ENCODE measurements at places on chromosomes 1 and 21.

- no peak for DNase-seq
These were observed 2.3 kb downstream of the ADGRB2 start for GRCh38 chr1:31761883-31762282.

DNA sequence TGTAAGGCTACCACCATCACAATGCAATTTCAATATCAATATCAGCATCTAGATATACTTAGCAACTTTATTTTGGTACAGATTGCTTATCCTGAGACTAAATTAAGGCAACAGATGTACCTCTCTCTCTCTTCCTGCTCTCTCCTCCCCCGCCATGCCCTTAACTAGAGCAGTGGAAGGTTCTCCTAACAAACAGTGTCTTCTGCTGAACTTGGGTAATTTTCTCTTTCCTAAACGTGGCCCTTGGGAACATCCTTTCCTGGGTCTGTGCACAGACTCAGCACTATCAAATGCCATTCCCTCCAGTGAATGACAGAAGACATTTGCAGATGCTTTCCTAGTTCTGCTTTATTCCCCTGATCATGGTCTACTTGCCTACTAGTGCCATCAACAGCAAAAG is 85.6 kb upstream of the TTC39A start:
- DNase-seq: no peak

DNA sequence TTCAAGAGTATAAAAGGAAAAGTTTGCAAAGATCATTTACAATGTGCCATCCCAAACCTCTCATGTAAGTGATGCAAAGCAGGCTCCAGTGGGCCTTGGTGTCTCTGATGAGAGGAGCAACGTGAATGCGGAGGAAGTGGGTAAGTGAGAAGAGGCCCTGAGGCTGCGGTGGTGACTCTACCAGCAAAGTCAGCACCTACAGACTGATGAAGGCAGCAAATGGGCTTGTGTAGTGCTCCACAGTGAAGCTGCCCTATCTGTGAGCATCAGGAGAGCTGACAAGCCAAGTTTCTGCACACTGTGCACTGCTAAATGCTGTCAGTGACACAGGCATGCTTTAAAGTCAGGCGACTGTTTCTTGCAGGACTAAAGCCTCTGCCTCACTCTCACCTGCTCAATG is 15.6 kb upstream of the RAP1A start:
- peak; percentile 82 for DNase-seq

DNA sequence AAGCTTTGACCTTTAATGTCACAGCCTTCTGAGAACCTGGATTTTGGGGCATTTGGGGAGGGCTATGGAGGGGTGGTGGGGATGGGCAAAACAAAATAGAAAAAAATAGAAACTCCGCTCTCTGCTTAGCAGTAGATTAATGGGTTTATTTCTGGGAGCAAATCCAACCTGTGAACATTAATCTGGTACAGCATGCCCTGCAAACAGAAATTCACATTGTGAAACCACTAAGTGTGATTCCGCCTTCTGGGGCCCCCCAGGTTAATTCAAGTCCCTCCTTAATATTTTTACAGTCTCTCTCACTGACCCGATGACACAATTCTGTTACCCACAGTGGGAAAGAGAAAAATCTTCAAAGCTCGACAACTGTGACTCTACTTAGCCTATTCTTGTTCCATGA is 76.4 kb downstream of the TIAM1 start:
- no peak for DNase-seq

GRCh38 chr1:2241820-2242219 is 13.7 kb downstream of the SKI start:
- DNase-seq: no peak

DNA sequence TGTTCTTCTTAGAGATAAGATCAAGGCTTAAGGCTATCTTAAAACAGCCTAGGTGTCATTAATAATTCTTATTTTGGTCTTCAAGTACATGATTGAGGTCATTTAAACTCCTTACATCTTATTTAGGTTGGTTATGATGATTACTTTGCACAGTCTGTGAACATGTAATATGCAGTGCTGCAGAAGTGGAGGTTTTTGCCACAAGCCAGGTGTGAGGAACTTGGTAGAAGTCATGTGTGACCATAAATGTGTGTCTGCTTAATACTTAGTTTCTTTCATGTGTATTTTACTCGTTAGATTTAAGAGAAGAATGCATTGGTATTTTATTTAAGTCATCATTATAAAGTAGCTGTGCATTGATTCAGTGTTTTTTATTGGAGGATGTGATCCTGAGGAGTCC is 10.1 kb downstream of the ATG4C start:
- DNase-seq: no peak

DNA sequence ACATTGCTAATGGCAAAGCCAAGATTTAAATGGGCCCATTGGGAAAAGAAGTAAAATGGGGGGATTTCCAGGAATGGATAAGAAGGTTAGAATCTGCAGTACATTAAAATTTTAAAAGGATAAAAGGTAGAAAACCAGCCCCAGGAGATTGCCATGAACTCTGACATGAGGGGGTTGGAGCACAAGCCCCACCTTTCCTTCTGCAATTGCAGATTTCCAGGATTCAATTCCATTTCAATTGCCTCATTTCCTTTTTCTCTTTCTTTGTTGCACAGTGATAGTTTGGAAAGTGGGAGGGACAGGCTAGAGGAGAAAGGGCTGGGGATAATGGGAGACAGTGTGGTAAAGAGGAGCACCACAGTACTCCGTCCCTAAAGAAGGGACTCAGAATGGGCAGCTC is 238.5 kb upstream of the RAB4A start:
- no peak for DNase-seq

- no peak for DNase-seq
These were observed 7.2 kb downstream of the LGALS8 start for GRCh38 chr1:236530959-236531358.

DNA sequence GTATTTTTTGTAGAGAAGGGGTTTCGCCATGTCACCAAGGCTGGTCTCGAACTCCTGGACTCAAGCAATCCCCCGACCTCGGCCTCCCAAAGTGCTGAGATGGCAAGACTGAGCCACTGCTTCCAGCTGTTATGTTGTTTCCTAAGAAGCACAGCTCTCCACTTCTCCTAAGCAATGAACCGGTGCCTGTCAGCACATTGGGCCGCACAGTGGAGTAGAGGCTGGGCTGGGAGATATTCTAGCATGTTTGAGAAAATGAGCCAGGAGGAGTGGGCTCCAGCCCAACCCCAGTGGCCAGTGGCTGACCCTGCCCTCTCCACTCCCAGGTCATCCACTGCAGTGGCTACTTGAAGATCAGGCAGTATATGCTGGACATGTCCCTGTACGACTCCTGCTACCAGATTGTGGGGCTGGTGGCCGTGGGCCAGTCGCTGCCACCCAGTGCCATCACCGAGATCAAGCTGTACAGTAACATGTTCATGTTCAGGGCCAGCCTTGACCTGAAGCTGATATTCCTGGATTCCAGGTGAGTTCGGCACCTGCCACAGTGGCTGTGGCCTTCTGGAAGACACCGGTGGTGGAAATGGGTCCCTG is 27.0 kb downstream of the SIM2 start:
- DNase-seq: no peak

GRCh38 chr1:6570100-6570499 is 9.7 kb upstream of the ZBTB48 start:
- DNase-seq: no peak

- DNase-seq: no peak
These were observed 267.7 kb downstream of the AKT3 start for GRCh38 chr1:243582326-243582725.

DNA sequence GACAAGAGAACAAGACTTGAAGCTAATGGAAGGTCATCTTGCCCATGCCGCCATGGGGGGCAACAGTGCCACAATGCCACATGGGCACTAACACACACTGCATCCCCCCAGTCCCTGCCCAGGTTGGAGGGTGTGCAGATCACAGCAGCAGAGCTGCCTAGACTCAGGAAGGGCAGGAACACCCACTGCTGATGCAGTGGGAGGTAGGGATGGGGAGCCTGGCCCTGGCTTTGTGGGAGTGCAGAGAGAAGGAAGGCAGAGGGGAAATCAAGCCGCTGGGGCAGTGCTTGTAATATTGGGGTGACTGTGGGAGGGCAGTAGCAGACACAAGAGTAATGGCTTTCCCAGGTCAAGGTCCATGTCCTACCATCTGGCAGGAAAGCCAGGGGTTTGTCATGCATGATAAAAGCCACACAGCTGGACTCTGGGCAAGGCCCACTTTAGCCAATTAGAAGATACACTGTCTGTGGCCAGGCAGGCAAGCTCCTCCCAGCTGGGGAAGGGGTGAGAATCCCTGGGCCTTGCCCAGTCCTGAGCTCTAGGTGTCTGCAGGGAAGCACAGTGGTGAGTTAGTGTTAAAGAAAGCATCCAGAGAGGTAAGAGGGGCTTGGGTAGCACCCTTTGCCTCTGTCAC is 25.4 kb upstream of the MEF2D start:
- DNase-seq: no peak

- DNase-seq: peak; percentile 16
These were observed 28.5 kb downstream of the ETNK2 start for GRCh38 chr1:204123376-204123775.

DNA sequence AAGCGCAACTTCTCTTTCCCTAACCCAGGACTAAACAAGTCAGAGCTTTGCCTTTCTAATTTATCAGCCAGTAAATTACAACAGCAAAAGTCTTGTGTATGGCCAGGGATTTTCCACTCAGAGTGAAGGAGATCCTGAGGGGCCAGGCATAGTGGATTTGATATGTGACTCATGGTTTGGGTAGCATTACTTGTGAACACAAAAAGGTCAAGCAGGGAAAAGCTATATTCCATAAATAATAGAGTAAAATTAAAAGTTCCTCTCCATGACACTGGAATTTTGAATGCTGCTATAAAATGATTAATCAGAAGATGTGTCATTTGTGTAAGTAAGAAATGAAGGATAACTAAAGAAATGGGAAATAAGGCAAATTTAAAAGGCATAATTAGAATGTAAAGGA is 284.8 kb downstream of the HLX start:
- DNase-seq: no peak

DNA sequence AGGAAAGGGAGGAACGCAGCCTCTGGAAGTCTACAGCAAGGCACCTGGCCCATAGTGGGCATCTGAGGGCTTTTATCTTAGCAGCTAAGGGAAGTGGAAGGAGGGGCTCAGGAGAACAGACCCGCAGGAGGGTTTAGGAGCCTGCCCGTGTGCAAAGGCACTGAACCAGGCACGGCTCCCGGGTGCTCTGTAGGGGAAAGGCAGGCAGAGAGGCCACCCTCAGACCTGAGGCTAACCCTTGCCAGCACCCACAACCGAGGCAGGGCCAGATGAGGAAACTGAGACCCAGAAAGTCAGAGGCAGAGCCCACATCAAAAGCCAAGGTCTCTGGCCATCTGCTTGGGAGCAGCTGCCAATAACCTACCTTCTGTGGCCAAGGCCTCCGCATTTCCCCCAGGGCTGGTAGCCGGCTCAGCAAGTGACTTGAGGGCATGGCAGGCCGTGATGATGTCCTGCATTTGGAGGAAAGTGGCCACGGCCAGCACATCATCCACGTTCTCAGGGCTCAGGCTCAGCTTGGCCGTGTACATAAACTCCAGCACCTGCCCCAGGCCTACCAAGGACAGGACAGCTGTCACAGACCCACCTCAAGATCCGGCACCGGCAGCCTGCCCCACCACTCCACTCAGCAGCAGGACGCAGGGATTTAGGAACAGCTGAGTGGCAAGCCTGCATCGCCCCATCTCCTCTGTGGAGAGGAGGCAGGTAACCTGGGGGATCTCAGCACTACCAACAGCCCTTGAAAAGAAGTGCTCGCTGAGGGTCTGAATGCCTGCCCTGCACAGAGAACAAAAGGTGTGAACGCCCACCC is 29.1 kb downstream of the ZBTB17 start:
- DNase-seq: no peak

- DNase-seq: no peak
These were observed 92.9 kb downstream of the HS2ST1 start for GRCh38 chr1:87007323-87007722.

DNA sequence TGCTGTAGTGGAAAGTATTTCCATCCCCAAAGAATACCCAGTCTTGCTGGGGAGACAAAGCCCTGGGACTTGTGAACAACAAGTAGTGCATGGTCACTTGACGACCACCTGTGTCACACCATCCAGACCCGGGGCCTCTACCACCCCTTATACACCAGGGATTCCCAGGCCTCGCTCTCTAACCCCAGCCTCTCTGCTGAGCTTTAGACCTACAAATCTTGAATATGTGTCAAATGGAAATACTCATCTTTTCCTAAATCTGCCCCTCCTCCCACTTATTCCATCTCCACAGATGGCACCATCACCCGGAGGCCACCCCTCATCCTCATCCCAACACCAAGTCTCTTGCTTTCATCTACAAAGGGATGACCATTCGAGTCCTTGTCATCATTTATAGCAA is 875 bp upstream of the RNASEL start:
- no peak for DNase-seq

GRCh38 chr21:15291621-15292266 is 226.9 kb upstream of the NRIP1 start:
- no peak for DNase-seq

DNA sequence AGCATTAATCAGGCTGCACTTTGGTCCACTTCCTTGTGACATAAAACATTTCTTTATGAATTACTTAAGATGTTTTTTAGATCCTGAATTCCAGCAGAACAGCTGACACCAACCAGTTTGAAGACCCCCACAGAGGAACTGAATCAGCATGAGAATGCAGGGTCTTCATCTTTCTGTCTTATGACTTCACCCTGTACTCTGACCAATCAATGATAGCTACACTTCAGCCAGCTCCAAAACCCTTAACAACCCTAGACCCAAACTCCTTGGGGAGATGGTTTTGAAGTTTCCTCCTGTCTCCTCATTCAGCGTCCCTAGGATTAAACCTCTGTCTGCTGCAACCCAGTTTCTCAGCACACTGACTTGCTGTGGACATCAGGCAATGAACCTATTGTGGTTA is 175.0 kb downstream of the CTH start:
- DNase-seq: no peak

GRCh38 chr21:42461881-42462877 is 33.8 kb downstream of the RSPH1 start:
- no peak for DNase-seq

GRCh38 chr1:56255516-56256152 is 323.7 kb downstream of the PLPP3 start:
- DNase-seq: no peak

- no peak for DNase-seq
These were observed 44.6 kb downstream of the TBCE start for GRCh38 chr1:235411489-235412486.

DNA sequence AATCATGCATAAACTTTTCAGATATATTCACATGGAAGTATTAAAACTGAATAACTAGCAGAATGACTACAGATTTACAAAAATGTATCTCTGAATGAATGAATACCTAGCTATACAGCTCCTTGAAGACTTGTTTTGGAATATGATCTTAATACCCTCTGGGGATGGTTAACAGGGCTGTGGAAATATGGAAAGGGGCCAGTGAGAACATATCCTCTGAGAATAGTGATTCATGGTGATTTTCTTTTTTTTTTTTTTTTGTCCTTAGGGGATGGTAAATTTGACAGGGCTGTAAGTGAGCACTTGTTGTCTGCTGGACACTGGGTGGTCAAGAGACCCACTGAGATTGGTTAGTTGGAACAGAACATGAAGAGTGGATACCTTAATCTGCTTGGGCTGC is 80.7 kb upstream of the HP1BP3 start:
- no peak for DNase-seq

DNA sequence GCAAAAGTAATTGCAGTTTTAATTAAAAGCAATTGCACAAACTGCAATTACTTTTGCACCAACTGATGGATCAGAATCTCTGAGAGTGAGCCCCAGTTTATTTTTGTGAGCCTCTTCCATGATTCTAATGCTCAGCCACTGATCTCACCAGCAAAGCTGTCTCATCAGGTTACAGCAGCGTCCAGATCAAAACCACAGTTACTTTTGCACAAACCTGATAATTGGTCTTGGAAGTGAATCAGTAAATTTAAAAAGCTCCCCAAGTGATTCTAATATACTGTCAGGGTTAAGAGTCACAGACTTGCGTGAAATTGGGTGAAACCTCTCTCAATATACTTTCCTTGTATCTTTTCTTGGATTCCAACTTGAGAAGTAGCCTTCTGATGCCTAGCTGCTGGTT is 13.5 kb upstream of the CR2 start:
- DNase-seq: no peak

Measured in CD4-positive, alpha-beta T cell treated with Interleukin-12 subunit alpha and Interleukin-12 subunit beta, for 1 hour (primary cell).